ENCODE measurements at places on chromosomes 6 and 20.

- peak; percentile 12 for DNase-seq
Measured at GRCh38 chr6:160102956-160103824, 18.4 kb upstream of the SLC22A1 start.

DNA sequence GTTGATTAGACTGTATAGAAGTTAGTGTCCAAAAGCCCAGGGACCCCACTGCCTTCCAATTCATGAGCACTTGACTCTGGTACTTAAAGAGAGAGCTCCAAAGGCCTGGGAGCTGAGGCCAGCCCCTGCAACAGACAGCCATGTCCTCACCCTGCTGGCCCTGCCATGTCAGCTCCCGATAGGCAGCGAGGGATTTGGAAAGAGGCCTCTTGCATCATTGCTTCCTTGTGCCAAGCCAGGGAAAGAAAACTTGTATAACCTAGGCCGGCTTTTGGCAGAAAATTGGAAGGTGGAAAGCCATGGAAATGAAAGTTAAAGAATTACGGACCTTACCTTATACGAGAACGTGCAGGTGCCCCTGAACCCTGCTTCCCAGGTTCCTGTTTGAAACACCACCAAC, 8.4 kb upstream of the PCK1 start:
- DNase-seq: no peak

- DNase-seq: no peak
Measured at GRCh38 chr20:3046677-3047462, 1.0 kb downstream of the MRPS26 start.

- DNase-seq: no peak
Measured at GRCh38 chr6:139944131-139944530, 569.7 kb upstream of the CITED2 start.

GRCh38 chr6:29465801-29466200, 8.8 kb downstream of the OR2H1 start:
- no peak for DNase-seq

GRCh38 chr6:160766657-160766988, 64.6 kb downstream of the PLG start:
- DNase-seq: no peak

DNA sequence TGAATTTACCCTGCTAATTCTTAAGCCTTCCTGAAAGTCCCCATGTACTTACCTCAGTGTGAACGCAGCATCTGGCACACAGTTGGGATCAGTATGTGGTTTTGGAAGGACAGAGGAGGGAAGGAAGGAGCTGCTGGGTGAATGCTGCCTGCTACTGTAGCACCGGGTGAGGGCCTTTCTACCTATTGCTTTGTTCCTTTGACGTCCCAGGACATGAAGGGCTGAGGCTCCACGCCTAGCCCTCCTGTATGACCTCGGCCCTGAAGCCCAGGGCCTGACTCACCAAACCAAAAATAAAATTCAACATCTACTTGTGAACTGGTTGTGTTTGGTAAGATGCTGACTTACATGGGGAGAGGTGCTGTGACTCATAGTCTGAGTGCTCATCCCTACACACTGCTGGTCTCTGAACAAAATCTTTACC, 51.1 kb downstream of the ARID1B start:
- peak; percentile 73 for DNase-seq

DNA sequence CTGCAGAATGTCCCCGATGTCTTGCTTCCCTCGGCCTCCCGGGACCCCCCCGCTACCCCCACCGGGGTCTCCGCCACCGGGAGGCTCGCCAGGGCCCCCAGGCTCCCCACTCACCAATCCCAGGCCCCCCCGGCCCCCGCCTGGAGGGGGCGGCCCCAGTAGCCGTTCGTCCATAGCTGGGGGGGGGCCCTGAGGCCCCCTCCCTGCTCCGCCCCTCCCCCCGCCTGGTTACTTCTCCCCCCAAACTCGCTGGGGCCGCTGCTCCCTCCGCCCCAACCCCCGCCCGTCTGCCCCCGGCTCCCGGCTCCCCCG, 304 bp downstream of the PBX2 start:
- DNase-seq: no peak

GRCh38 chr20:16916165-16916564, 168.0 kb downstream of the OTOR start:
- DNase-seq: no peak

DNA sequence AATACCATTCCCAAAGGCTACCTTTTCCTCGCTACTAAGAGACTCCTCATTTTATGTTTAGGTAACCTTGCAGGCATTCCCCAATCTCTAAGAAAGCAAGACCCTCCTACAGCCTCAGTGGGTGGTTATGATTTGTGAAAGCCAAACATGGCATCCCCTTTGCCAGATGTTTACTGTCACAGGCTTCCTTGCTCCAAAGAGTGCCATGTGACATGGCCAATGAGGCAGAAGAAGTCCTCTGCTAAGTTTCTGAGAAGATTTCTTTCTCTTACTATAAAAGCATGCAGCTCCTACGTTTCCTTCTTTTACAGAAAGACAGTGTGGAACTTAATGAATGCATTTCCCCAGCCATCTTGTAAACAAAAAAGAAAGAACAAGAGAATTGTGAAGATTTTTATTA, 688.2 kb downstream of the TBC1D32 start:
- no peak for DNase-seq

DNA sequence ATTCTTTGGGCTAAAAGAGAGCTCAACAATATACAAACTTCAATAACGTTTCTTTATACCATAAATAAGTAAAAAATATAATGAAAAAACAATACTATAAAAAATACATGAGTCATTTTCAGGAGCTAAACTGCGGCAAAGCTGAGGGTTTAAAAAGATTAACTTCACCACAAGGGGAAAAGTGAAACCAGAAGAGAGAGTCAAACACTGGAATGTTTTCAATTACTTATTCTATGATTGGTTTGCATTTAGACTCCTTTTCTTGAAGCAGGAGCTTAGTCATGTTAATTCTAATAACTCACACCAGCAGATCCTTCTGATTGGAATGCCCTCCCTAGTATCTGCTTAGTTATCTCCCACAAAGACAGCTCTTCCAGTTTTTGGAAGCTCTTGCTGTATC, 627.3 kb downstream of the UTRN start:
- DNase-seq: peak; percentile 62

DNA sequence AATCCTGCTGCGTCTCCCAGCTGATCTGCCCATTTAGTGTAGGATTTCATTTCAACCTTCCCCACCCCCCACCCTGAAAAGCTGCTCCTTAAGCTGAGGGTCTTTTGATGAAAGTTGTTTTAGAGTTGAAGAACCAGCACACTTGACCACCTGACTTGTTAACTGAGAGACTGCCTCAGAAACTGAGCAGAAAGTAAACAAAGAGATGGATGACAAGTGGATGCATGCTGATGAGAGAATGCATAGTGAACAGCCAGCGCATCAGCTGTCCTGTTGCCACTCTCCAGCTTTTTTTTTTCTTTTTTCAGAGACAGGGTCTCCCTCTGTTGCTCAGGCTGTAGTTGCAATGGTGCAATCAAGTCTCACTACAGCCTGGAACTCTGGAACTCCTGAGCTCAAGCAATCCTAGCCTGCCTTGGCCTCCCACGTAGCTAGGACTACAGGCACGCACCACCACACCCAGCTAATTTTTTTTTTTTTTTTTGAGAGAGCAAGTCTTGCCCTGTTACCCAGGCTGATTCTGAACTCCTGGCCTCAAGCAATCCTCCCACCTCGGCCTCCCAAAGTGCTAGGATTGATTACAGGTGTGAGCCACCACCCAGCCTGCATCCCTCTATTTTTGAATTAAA, 9.5 kb downstream of the RPL10A start:
- DNase-seq: no peak

DNA sequence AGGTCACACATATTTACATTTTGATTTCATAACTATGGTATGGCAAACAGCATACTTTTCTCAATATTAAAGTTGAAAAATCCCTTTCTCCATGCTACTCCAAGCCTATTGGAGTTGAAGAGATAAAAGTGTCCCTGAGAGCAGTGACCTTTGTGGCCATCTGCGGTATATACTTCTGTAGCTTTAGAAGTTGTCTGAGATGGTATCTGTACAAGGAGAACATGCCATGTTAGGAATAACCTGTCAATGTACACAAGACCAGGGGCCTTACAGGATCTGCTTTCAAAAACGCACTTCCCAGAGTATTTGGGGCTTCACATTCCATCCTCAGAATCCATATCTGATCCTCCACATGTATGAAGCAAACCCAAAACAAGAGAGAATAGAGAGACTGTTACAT, 226.7 kb downstream of the MEI4 start:
- no peak for DNase-seq

DNA sequence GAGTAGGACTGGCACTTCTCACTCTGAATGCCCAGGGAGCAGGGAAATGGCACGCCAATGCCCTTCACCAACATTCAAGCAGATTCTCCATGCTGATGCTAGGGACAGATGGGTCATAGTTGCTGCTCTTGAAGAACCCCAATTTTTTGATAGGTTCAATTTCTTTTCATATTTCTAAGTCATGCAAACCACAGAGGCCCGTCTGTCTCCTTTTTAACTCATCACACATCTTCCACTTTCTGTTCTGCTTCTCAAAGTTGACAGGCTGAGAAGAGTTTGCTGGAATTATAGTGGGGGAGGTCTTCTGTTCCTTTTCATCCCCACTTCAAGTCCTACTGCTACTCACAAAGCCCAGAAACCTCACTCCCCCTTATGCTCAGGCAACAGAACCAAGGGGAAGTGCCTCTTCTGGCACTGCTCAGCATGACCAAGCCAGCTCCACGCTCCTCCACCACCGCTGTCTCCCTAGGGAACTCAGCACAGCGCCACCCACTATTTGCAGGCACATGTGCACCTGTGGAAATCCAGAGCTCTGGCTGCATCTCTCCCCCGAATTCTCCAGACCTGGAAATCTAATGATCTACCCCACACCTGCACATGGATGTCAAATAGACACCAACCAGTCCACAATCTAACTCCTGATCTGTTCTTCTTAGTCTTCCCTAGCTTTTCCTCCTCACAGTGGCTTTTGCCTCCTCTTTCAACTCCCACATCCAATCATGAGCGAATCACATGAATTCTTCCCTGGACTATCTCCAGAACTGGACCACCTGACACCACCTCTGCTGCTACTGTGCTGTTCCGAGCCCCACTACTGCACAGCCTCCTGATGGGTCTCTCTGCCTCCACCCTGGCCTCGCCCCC, 10.7 kb downstream of the ZBTB24 start:
- DNase-seq: no peak

DNA sequence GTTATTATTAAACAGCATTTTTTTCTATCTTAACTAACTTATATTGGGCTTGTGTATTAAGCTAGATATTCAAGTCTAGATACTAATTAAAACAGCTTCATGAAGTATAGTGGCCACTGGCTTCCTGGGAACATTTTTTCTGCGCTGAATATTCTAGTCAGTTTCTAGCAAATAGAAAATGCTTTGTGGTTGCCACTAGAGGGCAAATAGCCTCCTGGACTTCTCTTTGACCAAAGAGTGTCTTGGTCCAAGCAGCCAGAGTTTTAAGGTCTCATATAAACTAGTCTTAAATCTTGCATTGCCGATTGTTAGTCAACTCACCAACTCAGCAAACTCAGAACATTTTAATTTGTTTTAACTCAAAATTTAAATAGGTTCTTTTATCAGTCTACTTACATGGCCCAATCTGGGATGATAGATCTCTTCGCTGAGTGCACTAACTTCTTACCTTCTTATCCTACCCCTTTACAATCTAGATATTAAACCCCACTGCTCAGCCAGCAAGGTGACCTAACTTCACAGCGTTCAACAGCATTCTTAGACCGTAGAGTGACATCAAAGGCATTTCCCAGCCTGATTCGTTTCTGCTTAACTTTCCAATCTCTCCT, 24.6 kb upstream of the ID4 start:
- peak; percentile 13 for DNase-seq

GRCh38 chr6:37517411-37517812, 17.7 kb upstream of the CCDC167 start:
- DNase-seq: no peak

- DNase-seq: no peak
Measured at GRCh38 chr6:108549741-108550140, 11.0 kb upstream of the FOXO3 start.

- no peak for DNase-seq
Measured at GRCh38 chr20:59307270-59307669, 6.9 kb downstream of the EDN3 start.

GRCh38 chr6:4313044-4313686, 177.8 kb upstream of the ECI2 start:
- peak; percentile 93 for DNase-seq

DNA sequence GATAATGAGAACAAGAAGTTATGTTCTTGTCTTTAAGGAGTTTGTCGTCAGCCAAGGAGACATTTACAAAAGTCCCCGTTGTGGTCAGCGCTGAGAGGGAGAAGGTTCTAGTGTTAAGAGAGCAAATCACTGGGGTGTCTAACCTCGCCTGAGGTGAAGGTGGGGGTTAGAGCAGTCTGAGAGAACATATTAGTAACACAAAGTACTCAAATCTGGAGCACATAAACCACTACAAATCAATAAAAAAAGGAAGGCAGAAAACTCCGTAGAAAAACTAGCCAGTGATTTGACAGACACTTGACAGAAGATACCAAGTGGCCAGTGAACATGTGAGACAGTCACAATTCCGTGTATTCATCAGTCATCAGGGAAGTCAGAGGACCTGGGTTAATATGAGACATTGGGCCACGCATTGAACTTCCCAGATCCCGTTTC, 45.4 kb downstream of the CDS2 start:
- no peak for DNase-seq

DNA sequence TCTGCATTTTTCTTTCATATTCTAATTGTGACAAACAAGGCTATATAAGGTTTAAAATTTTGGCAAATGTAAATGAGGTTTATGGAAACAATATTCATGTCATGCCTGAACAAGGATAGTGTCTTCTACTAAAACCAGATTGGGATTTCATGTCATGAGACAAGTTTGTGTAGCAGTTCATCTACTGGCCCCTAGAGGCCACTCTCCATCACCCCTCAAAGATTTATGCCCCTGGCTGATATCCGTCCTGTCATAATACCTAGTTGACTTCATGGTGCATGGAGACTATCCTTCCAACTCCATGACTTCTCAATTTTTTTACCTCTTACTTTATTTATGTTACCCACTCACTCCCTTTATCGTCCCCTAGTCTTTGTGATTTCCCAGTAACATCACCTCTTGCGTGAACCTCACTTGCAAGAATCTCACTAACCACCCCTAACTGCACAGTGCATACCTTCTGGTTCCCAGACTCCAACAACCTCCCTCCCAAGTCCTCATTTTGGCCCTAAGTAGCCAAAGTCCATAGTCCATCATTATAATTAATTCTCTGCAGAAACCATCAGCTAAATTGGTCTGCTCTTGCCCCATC, 179.8 kb downstream of the TASP1 start:
- no peak for DNase-seq

- no peak for DNase-seq
Measured at GRCh38 chr6:139778106-139778505, 403.7 kb upstream of the CITED2 start.
